ENCODE measurements at places on chromosomes 11 and 22. TPM values are rescaled to one million over a fixed set of nuclear protein-coding genes. Genes with fewer than 3 reads are reported as not detected.

GRCh38 chr11:128184981-128185380, 402.4 kb downstream of the ETS1 start:
- no peaks in the 10 kb centered on the region for H3K36me3 ChIP-seq
- peaks cover 31% of the 10 kb centered on the region for H3K4me1 ChIP-seq
- H3K4me3 ChIP-seq = no peak overlapping the region
- DNase-seq = no peak

DNA sequence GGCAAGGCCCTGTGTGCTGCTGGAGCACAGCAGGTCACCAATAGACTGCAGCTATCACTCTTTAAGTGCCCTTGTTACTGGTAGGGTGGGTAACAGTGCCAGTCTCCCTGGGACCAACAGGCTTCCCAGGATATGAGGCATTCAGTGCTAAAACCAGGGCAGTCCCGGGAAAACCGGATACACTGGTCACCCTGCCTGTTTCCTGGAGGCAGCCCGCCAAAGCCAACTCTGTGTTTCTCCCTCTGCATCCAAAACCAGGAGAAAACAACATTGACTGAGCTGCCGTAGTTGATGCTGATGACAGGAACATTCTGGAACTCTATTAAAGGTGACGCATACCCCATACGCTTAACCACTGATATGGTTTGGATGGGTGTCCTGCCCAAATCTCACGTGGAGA, 149.1 kb downstream of the SHANK2 start:
- no peak overlapping the region for H3K4me3 ChIP-seq
- no peaks in the 10 kb centered on the region for H3K36me3 ChIP-seq
- no peak for DNase-seq

DNA sequence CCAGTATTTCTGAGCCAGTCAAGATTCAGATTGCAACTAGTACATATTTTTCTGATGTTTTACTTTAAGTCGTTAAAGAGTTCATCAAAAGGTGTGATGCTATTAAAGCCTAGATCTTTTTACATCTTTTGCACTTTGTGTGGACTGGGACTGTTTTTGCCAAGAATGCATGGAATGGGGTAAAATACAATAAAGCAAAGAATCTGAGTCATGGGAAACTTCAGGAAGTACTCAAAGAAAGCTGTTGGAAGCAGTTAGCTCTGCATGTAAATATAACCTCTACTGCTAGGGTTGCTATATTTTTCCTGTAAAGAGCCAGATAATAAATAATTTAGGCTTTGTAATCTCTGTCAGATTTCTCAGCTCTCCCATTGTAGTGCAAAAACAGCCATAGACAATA, 20.9 kb downstream of the ATXN10 start:
- H3K36me3 ChIP-seq = peaks cover 24% of the 10 kb centered on the region
- peaks cover 54% of the 10 kb centered on the region for H3K4me1 ChIP-seq
- no peaks in the 10 kb centered on the region for H3K27me3 ChIP-seq
- 0 out of 2 replicates have a peak overlapping the region, but pooled peaks have one; percentile 18 for H3K27ac ChIP-seq
- H3K4me3 ChIP-seq = no peak overlapping the region

GRCh38 chr11:82384308-82384707, 349.4 kb downstream of the FAM181B start:
- no peaks in the 10 kb centered on the region for H3K27me3 ChIP-seq
- no peak overlapping the region for H3K27ac ChIP-seq
- no peaks in the 10 kb centered on the region for H3K4me1 ChIP-seq
- no peak for DNase-seq
- H3K36me3 ChIP-seq = no peaks in the 10 kb centered on the region

DNA sequence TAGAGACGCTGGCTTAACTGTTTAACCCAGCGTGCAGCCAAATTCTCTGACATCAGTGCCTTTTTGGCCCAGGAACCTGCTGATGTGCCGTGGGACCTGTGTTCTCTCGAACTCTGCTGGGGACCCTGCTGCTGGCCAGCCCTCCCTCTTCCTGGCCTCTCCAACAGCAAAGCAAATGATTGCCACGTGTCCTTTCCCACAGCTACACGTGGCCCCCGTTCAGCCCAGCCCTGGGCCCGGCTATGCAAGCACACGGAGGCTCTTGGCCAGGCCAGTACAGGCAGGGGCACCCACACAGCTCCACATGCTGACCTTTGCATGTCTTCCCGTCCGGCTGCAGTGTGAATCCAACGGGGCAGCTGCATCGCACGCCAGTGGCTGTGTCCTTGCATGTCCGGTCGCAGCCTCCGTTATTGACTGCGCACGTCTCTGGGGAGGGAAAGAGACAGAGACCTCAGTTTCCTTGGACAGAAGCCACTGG, 51.6 kb upstream of the TTLL12 start:
- no peaks in the 10 kb centered on the region for H3K36me3 ChIP-seq
- DNase-seq = no peak
- H3K27ac ChIP-seq = no peak overlapping the region
- H3K4me1 ChIP-seq = no peaks in the 10 kb centered on the region
- no peak overlapping the region for H3K4me3 ChIP-seq

GRCh38 chr11:47443817-47444216, 5.1 kb downstream of the RAPSN start:
- no peaks in the 10 kb centered on the region for H3K27me3 ChIP-seq
- no peak for DNase-seq
- H3K36me3 ChIP-seq = no peaks in the 10 kb centered on the region
- no peak overlapping the region for H3K27ac ChIP-seq
- H3K4me1 ChIP-seq = no peaks in the 10 kb centered on the region

- H3K27ac ChIP-seq = no peak overlapping the region
- H3K4me1 ChIP-seq = peaks cover 13% of the 10 kb centered on the region
- no peaks in the 10 kb centered on the region for H3K36me3 ChIP-seq
- no peak for DNase-seq
- peaks cover 4% of the 10 kb centered on the region for H3K27me3 ChIP-seq
Measured at GRCh38 chr11:119369132-119369925, 12.2 kb downstream of the USP2 start.

GRCh38 chr11:76823481-76824028, 37.2 kb upstream of the ACER3 start:
- peak overlapping the region; percentile 23 for H3K27ac ChIP-seq
- 0 out of 2 replicates have a peak, but pooled peaks cover 3% of the 10 kb centered on the region for H3K27me3 ChIP-seq
- H3K4me3 ChIP-seq = peak overlapping the region; percentile 41
- peak; percentile 81 for DNase-seq

- H3K4me1 ChIP-seq = no peaks in the 10 kb centered on the region
- no peaks in the 10 kb centered on the region for H3K36me3 ChIP-seq
- no peaks in the 10 kb centered on the region for H3K27me3 ChIP-seq
- no peak overlapping the region for H3K27ac ChIP-seq
Measured at GRCh38 chr11:115458877-115459276, 45.3 kb downstream of the CADM1 start.

DNA sequence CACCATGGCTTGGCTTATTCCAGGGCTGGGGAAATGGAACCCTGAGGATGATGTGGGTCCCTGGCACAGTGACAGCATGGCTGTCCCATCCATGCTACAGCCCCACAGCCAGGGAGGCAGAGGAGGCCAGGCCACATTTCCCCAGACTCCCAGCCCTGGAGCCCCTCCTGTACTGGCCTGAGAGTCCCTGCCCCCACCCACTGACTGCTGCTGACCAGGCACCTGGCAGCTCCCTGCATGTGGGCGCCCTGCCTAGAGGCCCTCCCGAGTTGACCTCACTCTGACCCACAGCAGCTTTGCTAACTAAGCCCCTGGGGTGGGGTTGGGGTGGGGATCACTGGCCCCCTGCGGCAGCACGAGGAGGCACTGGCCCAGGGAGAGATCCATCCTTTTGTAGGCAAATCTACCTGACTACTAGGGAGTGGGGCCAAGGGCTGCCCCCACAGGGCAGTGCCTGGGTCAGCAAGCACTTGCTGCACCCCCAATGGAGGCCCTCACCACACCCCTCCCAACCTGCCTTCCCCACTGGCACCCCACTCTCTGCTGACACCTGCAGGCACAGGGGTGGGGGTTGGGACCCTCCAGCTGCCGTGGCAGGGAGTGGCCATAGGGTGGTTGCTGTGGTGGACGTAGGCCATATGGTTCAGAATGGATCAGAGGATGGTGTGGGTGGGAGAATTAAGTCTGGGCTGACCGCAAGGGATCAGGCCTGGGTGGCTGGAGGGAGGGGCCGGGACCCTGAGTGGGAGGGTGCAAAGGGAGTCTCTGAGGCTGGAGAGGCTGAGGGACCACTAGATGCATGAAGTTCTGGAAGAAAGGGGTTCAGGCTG, 17.4 kb downstream of the ARVCF start:
- H3K4me3 ChIP-seq = no peak overlapping the region
- H3K27ac ChIP-seq = no peak overlapping the region
- no peaks in the 10 kb centered on the region for H3K27me3 ChIP-seq
- no peak for DNase-seq

DNA sequence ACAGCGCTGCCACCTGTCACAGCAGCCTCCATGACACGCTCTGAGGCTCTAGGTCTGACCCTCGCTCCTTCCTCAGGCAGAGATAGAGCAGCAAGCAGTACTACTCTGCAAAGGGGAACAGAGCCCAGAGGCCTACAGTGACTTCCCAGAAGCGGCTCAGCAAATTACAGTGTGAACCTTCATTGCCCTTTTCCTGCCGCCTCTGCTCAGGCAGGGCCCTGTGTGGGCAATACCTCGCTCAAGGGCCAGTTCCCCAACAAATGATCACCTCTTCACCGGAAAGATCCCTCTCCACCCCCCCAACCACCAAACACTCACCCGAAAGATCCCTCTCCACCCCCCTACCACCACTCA, 12.3 kb downstream of the KIAA0930 start:
- H3K27me3 ChIP-seq = no peaks in the 10 kb centered on the region
- no peak for DNase-seq
- no peaks in the 10 kb centered on the region for H3K36me3 ChIP-seq

- H3K27me3 ChIP-seq = no peaks in the 10 kb centered on the region
- no peaks in the 10 kb centered on the region for H3K4me1 ChIP-seq
- no peak overlapping the region for H3K27ac ChIP-seq
- DNase-seq = no peak
Measured at GRCh38 chr11:342328-342727, 21.7 kb upstream of the IFITM3 start.

DNA sequence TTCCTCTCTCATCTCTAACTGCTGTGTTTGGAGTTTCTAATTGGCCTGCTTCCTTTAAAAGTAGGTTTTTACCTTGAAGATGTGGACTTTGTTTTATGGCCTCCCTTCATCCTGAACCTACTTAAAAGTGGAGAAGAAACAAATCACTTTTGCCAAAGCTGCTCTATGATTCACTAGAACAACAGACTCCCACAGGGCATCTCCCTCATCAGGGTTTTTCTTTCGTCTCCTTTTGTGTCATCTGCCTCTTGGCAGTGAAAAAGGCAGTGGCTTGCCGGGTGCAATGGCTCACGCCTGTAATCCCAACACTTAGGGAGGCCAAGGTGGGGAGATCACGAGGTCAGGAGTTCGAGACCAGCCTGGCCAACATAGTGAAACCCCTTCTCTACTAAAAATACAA, 186.6 kb upstream of the MTNR1B start:
- no peaks in the 10 kb centered on the region for H3K4me1 ChIP-seq
- DNase-seq = peak; percentile 15
- H3K27ac ChIP-seq = no peak overlapping the region
- H3K4me3 ChIP-seq = no peak overlapping the region
- no peaks in the 10 kb centered on the region for H3K27me3 ChIP-seq

- H3K4me3 ChIP-seq = no peak overlapping the region
- H3K36me3 ChIP-seq = peaks cover 22% of the 10 kb centered on the region
- no peak overlapping the region for H3K27ac ChIP-seq
- no peaks in the 10 kb centered on the region for H3K4me1 ChIP-seq
- no peaks in the 10 kb centered on the region for H3K27me3 ChIP-seq
- no peak for DNase-seq
Measured at GRCh38 chr11:74092425-74092824, 78.4 kb downstream of the C2CD3 start.

GRCh38 chr11:47067401-47067800, 109.3 kb downstream of the ARFGAP2 start:
- H3K36me3 ChIP-seq = no peaks in the 10 kb centered on the region
- no peak for DNase-seq
- no peaks in the 10 kb centered on the region for H3K27me3 ChIP-seq
- H3K4me1 ChIP-seq = peaks cover 16% of the 10 kb centered on the region
- no peak overlapping the region for H3K27ac ChIP-seq
- H3K4me3 ChIP-seq = no peak overlapping the region

DNA sequence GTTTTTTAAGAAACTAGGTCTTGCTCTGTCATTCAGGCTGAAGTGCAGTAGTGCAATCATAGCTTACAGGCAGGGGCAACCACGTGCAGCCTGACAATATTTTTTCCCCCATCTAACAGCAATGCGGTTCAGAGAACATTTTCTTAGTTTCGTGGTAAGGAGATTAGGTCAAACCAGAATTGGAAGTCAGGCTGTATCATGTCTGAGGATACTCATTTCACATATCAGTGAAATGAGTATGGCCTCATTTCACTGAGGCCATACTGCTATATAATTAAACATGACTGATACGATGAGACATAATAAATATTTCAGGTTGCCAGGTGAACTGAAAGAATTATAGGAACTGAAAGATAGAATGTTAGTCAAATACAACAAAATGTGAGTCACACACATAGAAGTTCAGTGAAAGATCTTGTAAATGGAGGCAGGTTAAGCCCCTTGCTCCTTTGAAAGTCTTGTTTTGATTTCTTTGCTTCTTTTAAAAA, 32.5 kb upstream of the IZUMO1R start:
- H3K4me3 ChIP-seq = no peak overlapping the region
- H3K36me3 ChIP-seq = no peaks in the 10 kb centered on the region
- no peaks in the 10 kb centered on the region for H3K27me3 ChIP-seq
- no peak overlapping the region for H3K27ac ChIP-seq
- H3K4me1 ChIP-seq = no peaks in the 10 kb centered on the region
- DNase-seq = no peak

DNA sequence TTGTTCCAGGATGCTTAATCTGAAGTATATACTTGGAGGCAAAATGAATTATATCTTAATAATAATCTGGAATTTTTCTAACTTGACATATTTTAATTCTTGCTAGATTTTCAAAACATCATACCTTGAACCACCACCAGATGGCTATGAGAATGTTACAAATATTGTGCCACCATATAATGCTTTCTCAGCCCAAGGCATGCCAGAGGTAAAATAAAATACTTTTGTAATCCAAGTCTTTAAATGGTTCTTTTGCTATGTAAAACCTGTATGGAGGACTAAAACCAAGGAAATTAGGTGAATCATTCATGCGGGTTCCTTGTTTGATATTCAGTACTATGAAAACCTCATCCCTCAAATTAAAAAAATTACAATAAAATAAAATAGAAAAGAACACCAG, 14.4 kb downstream of the NAALAD2 start:
- no peaks in the 10 kb centered on the region for H3K27me3 ChIP-seq
- no peak overlapping the region for H3K4me3 ChIP-seq
- DNase-seq = peak; percentile 10
- no peak overlapping the region for H3K27ac ChIP-seq
- no peaks in the 10 kb centered on the region for H3K4me1 ChIP-seq

- H3K4me1 ChIP-seq = no peaks in the 10 kb centered on the region
- no peaks in the 10 kb centered on the region for H3K36me3 ChIP-seq
- DNase-seq = no peak
Measured at GRCh38 chr22:45632791-45633515, 38.7 kb upstream of the ATXN10 start.

The HSPB2 gene
- 8.4 TPM for polyA plus RNA-seq

The OR10D3 gene
- not detected for polyA plus RNA-seq

The OR4C16 gene
- not detected for polyA plus RNA-seq

The IPO7 gene
- polyA plus RNA-seq = 8.7 TPM

The TRIM48 gene
- not detected for polyA plus RNA-seq

The PPARA gene
- 8.7 TPM for polyA plus RNA-seq

The YPEL1 gene
- 1.1 TPM for polyA plus RNA-seq

The CABP4 gene
- polyA plus RNA-seq = not detected

The GRM5 gene
- not detected for polyA plus RNA-seq
